ENCODE measurements at places on chromosomes 6 and 20.

DNA sequence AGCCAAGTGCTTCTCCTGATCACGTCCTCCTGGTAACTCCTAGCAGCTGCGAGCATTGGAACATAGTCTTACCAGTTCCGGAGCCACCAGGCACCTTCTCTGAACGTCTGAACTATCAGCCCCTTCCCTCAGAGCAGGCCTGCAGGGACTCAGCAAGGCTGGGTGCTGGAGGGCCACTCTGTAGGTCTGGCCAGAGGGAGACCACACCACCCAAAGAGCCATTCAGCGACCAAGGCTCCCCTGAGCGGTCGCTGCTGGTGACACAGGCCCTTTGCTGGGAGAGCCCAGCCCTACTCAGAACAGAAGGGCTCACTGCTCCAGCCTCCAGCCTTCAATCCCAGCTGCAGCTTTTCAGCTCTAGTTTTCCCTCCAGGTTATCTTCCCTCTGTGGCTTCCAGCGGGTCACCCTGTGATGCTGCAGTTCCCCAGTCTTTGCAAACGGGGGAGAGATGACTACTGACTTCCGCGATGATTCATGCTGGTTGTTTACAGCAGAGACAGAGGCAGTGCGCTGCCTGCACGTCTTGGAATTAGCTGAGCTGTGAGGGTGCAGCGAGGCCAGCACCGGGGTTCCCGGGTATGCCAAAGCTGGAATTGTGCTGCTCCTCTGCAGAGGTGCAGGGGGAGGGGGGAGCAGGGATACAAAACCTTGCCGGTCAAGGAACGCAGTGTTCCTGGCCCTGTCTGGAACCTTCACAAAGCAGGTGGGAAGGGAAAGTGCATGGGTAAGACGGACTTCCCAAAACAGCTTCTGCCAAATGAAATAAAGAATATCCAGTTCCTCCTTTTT lies 161.4 kb downstream of the LY86 start:
- DNase-seq: no peak

GRCh38 chr20:59817846-59818615 lies 115.4 kb downstream of the SYCP2 start:
- no peak for DNase-seq

GRCh38 chr6:16399158-16399557 lies 160.8 kb downstream of the GMPR start:
- no peak for DNase-seq

DNA sequence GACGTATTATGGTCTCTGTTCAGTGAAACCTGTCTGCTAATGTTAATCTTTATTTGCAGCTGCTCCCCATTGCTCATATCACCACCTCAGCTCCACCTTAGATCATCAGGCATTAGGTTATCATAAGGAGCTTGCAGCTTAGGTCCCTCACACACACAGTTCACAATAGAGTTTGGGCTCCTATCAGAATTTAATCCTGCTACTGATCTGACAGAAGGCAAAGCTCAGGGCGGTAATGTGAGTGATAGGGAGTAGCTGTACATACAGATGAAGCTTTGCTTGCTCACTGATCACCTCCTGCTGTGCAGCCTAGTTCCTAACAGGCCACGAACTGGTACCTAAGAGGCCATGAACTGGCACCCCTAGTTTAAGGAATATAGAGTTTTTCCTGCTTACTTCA lies 989.7 kb downstream of the EYS start:
- DNase-seq: no peak

- no peak for DNase-seq
Observed at GRCh38 chr6:3744211-3744900, 7.2 kb downstream of the PXDC1 start.

DNA sequence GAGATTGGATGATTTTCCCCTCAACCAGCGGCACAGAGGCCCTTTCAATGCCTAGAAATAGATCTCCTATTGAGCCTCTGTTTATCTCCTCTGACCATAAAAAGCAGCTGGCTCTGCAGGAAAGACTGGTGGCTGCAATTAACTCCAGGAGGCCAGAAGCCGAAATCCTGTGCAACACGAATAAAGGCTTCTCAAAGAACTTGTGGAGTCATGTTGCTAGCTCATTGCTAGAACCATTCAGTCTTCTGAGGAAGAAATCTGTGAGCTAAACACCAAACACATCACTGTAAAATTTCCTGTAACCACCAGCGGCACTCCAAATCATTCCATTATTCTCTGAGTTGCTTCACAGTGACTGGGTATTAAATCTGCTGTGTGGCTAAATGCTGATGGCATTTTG lies 49.1 kb upstream of the TPD52L1 start:
- DNase-seq: no peak

DNA sequence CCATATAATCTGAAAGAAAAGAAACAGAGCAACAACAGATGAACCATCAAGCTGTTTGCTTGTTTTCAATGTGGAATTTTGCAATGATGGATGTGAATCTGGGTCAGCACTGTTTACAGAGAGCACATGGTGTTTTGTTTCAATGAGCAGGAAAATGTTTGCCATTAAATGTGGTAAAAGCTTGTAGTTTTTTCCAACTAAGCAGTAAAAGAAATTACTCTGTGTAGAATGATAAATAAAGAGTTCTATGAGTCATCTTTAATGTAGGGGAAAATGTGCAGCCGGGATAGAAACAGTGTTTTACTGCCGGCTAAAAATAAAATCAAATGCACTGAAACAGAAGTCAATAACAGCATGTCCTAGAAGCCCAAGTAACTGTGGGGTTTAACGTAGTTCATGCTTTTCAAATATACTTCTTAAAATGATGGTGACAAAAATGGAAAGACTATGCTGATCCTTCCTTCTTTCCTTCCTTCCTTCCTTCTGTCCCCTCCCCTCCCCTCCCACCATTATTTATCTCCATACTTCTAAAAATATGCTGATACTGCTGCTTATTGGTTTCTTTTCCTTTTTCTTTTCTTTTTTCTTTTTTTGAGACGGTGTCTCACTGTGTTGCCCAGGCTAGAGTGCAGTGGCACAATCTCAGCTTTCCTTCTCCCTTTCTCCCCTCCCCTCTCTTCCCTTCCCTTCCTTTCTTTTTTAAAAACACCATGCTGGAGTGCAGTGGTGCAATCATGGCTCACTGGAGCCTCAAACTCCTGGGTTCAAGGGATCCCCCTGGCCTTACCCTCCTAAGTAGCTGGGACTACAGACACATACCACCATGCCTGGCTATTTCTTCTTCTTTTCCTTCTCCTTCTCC lies 6.3 kb upstream of the NAA20 start:
- DNase-seq: no peak

GRCh38 chr6:165686596-165687365 lies 23.7 kb upstream of the PDE10A start:
- no peak for DNase-seq

- no peak for DNase-seq
Observed at GRCh38 chr6:12232821-12233220, 57.3 kb upstream of the EDN1 start.

DNA sequence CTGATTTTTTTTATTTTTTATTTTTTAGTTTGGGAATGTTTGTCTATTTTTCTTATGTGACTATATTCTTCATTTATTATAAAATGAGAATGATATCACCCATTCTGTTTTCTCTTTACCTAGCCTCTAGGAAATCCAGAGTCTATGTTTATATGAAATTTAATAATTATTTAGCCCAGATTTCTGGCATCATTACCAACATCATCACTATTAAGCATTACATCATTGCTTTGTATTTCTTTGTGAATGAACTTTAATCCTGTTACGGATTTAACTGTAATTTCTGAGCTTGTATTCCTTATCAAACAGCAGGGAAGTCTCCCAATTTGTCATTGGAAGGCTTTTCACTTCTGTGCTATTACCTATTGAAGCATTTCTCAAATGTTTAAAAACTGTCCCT lies 72.7 kb upstream of the NOX3 start:
- no peak for DNase-seq

DNA sequence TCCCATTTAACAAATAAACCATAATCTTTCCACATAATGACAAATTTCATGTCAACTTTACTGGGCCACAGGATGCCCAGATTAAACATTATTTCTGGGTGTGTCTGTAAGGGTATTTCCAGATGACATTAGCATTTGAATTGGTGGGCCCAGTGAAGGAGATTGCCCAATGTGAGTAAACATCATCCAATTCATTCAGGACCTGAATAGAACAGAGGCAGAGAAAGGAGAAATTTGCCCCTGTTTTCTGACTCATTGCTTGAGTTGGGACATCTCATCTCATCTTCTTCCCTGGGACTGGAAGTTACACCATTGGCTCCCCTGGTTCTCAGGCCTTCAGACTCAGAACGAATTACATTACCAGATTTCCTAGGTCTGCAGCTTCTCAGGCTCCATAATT lies 142.9 kb downstream of the TPBG start:
- DNase-seq: no peak

DNA sequence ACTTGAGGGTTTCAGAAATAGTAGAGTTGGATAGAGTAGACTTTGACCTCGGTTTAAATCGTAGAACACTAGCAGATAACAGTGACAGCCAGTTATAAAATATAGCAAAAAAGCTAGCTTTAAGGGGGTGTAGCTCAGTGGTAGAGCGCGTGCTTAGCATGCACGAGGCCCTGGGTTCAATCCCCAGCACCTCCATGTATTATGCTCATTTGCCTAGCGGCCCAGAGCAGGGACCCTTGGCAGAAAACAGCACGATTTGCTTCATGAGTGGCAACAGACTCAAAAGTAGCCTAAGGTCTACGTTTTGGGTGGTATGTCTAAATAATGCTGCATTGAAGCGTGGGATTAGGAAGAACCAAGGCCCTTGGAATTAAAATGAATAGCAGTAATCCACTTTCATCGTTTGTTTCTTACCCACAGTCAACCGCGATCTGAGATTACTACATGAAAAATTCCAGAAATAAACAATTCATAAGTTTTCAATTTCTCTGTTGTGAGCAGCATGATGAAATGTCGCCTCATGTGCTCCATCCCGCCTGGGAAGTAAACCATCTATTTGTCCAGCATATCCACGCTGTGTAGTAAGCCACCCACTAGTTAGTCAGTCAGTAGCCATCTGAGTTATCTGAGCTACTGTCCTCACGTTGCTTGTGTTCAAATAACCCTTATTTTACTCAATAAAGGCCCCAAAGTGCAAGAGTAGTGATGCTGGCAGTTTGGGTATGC lies 184.9 kb downstream of the GPX5 start:
- DNase-seq: no peak

GRCh38 chr6:29965873-29966601 lies 23.7 kb downstream of the HLA-A start:
- no peak for DNase-seq

- no peak for DNase-seq
Observed at GRCh38 chr6:169028343-169028742, 225.3 kb downstream of the THBS2 start.

DNA sequence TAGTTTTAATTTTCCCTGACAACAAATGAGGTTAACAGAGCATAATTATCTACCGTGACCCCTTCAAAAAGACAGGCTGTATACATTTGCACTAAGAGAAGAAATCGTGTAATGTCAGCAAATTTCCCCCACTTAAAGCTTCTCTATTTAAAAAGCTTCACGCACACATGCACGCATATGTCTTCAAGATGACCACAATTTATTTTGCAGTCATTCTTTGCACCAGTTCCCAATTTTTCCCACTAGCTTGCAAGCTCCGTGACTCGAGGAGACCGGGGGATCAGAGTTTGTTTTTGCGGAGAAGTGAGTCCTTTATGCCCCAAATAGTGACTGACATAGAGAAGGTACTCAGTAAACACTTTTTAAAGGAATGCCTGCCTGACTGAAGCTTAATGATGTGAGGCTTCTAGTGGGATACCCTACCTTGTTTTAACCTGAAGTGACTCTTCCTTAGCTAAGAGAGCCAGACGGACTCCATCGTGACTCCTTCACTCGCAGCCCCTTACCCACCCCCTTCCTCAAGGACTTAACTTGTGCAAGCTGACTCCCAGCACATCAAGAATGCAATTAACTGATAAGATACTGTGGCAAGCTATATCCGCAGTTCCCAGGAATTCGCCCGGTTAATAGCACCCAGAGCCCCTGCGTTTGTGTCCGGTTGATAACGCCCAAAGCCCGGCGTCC lies 9.3 kb upstream of the NQO2 start:
- DNase-seq: no peak

- DNase-seq: no peak
Observed at GRCh38 chr6:85382541-85382940, 67.3 kb upstream of the NT5E start.

DNA sequence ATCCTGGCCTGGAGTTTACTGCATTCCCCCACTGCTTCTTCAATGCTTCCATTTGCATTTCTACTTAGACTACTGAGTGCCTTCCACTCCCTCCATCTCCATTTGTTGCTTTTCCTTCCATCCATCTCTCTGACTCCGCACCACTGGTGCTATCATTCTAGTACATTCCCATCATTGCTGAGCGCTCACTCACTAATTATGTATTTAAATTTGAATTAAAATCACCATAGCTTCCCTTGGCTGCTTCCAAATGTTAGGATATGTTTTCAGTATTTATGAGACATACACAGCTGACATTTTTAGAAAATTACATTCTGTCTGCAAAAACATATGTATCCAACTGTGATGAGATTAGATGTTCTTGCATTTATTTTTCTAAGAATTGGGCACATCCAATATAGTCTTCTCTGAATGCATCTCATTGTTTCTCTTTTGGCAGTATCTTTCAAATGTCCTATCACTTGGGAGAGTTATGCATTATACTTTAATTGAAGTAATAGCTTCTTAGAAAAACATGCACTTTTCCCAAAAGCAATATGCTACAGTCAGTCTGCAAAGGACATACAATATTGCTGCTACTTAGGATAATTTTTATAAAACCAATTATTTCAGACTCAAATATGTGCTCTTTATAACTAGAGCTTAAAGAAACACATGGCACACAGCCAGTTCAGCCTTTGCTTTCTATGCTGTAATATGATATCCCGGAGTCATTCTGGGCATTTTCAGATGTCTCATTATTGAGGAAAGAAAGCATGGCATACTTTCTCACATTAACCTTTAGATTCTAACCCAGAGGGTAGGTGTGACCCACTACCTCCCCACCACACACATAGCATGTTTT lies 12.1 kb upstream of the COL21A1 start:
- DNase-seq: no peak

DNA sequence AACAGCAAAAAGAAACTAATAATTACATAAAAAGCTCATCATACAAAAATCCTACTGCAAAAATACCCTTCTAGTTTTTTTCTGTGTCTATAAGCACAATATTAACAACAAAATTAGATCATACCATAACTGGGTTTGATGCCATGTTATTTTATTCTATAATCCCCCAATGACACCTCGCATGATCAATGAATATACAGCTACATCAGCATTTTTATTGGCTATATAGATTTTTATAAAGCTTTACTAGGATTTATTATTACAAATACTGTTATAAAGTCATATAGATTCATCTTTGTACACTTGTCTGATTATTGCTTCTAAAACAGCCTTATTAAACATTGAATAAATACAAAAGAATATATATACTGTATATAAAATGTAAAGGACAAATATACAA lies 45.1 kb upstream of the GLP1R start:
- DNase-seq: no peak

- no peak for DNase-seq
Observed at GRCh38 chr6:71277926-71278600, 10.5 kb upstream of the OGFRL1 start.

DNA sequence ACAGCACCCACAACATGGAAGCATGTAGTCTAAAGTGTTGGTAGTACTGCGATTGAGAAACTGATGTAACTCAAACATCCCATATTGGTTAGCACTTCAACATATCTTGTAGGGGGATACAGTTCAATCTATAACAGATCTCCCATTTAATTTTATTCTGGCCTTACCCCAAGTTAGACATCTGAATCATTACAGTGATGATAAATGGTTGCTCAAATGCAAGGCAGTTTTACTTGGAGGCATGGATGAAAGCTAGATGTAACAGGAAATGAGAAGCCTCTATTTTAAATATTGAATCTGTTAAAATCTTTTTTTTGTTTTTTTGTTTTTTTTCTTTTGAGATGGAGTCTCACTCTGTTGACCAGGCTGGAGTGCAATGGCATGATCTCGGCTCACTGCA lies 44.2 kb upstream of the FAM50B start:
- DNase-seq: no peak
